ENCODE measurements at places on chromosomes 5 and 9. TPM values are rescaled to one million over a fixed set of nuclear protein-coding genes. Genes with fewer than 3 reads are reported as not detected.

LECT2 gene
- total RNA-seq: not detected

ALDOB gene
- not detected for total RNA-seq

CDH6 gene
- 18.0 TPM for total RNA-seq

SHOC1 gene
- total RNA-seq: not detected

ZFYVE16 gene
- 58.1 TPM for total RNA-seq

FBLL1 gene
- total RNA-seq: 0.34 TPM

CAVIN4 gene
- total RNA-seq: 8.8 TPM

LCP2 gene
- total RNA-seq: not detected

SPATA6L gene
- total RNA-seq: 0.99 TPM

SLC2A6 gene
- 2.3 TPM for total RNA-seq

LHX2 gene
- 59.5 TPM for total RNA-seq

PCDHA12 gene
- 5.9 TPM for total RNA-seq

BRD3OS gene
- 19.0 TPM for total RNA-seq

KIF4B gene
- total RNA-seq: not detected

TDRD7 gene
- 8.1 TPM for total RNA-seq

MEF2C gene
- 0.26 TPM for total RNA-seq

LCN15 gene
- not detected for total RNA-seq

GNA14 gene
- not detected for total RNA-seq

SLCO6A1 gene
- total RNA-seq: 0.51 TPM

COL23A1 gene
- total RNA-seq: not detected

CERCAM gene
- 2.0 TPM for total RNA-seq

FREM1 gene
- total RNA-seq: 1.1 TPM

CCDC171 gene
- total RNA-seq: 6.1 TPM

ARID3C gene
- total RNA-seq: 5.3 TPM

DOCK2 gene
- 1.1 TPM for total RNA-seq

TLR4 gene
- 0.22 TPM for total RNA-seq

APBA1 gene
- 3.4 TPM for total RNA-seq

PCDHB12 gene
- 3.0 TPM for total RNA-seq

DCAF12 gene
- total RNA-seq: 37.6 TPM

SPATA31A7 gene
- total RNA-seq: not detected

PITX1 gene
- not detected for total RNA-seq

LPAR1 gene
- 36.0 TPM for total RNA-seq

PRKACG gene
- not detected for total RNA-seq
